ENCODE measurements at places on chromosomes 5 and 9. TPM values are rescaled to one million over a fixed set of nuclear protein-coding genes. Genes with fewer than 3 reads are reported as not detected.

DNA sequence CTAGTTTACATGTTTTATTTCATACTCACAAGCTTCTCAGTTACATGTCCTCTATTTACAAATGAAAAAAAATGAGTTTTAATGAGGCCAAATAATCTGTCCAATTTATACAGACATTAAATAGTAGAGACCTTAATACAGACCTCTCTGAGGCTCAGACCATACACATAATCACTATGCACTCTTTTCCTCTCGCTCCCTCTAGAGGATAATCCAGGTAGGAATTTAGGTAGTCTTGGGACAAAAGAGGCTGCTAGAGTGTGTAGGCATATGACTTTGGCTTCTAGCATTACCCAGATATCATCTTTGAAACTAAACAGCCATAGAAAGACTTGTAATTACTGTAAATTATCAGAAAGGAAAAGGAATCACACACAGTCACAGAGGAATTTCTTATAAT lies 444.7 kb downstream of the HINT1 start:
- DNase-seq: peak; percentile 53

DNA sequence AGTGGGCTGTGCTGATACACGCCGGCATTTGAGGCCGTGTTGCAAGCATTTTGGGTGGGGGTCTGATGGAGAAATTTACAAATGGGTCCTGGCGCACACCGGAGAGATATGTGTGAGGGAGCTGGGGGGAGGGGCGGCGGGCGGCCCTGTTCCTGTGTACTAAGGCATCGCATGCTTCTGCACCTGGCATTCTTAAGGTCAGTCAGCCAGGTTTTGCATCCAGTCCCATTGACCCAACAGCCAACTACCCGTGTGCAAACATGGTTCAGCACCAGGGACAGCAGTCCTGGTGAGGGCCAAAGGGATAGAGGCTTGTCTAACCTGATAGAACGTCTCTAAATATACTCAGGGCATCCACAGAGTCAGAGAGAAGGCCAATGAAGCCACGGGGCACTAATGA lies 839 bp downstream of the GABRG2 start:
- DNase-seq: peak; percentile 80

- no peak for DNase-seq
Observed at GRCh38 chr5:121325930-121326329, 525.8 kb upstream of the FTMT start.

DNA sequence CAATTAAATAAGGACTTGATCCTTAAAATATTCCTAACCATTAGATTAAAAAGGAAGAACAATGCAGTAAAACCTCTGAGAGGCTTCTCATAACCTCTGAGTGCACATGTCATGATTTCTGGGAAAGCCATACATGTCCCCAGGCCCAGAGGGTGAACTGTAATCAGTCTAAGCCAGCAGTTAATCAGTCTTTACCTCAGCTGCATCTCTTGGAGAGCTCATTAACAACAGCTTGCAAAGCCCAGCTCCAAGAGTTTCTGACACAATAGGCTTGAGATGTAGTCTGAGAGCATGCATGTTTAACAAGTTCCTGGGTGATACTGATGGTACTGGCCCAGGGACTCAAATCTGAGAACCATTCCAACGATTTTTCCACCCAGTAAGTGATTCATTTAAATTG lies 392.1 kb downstream of the DNAH5 start:
- DNase-seq: no peak

GRCh38 chr9:38183994-38184568 lies 115.1 kb upstream of the SHB start:
- no peak for DNase-seq

- DNase-seq: no peak
Observed at GRCh38 chr5:107698286-107698685, 27.5 kb upstream of the EFNA5 start.

GRCh38 chr5:74575741-74576538 lies 64.6 kb downstream of the ENC1 start:
- DNase-seq: no peak

- no peak for DNase-seq
Observed at GRCh38 chr5:101932599-101932998, 363.5 kb downstream of the SLCO4C1 start.

- no peak for DNase-seq
Observed at GRCh38 chr9:88183798-88184495, 45.7 kb upstream of the SPATA31C2 start.

- DNase-seq: no peak
Observed at GRCh38 chr5:110112348-110112747, 422.6 kb downstream of the MAN2A1 start.

- no peak for DNase-seq
Observed at GRCh38 chr9:70534061-70534460, 119.6 kb upstream of the KLF9 start.

- peak; percentile 2 for DNase-seq
Observed at GRCh38 chr9:120284821-120285220, 295.1 kb downstream of the CDK5RAP2 start.

- no peak for DNase-seq
Observed at GRCh38 chr9:130336027-130336610, 70.6 kb downstream of the HMCN2 start.

GRCh38 chr5:102231693-102232619 lies 64.1 kb downstream of the SLCO4C1 start:
- no peak for DNase-seq

GRCh38 chr5:90911169-90911568 lies 352.6 kb downstream of the ADGRV1 start:
- no peak for DNase-seq

- DNase-seq: no peak
Observed at GRCh38 chr5:120405286-120405864, 58.7 kb upstream of the PRR16 start.

DNA sequence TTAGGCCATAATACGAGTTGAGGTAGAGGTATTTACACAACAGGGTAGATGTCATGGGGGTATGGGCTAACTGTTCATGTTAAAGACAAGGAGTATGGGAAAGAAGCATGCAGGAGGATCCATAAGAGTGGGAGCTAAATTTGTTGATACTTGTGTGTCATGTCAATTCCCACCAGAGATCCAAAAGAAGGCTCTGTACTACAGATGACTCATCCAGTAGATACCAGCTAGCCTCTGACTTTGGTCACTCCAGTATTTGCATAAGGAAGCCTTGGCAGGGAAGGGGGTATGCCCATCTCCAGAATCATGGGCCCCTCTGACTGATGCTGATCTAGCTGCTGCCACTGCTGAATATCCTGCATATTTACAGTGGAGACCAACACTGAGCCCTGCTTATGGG lies 743.7 kb upstream of the GRAMD2B start:
- no peak for DNase-seq

GRCh38 chr5:56147106-56147505 lies 86.0 kb downstream of the ANKRD55 start:
- no peak for DNase-seq

DNA sequence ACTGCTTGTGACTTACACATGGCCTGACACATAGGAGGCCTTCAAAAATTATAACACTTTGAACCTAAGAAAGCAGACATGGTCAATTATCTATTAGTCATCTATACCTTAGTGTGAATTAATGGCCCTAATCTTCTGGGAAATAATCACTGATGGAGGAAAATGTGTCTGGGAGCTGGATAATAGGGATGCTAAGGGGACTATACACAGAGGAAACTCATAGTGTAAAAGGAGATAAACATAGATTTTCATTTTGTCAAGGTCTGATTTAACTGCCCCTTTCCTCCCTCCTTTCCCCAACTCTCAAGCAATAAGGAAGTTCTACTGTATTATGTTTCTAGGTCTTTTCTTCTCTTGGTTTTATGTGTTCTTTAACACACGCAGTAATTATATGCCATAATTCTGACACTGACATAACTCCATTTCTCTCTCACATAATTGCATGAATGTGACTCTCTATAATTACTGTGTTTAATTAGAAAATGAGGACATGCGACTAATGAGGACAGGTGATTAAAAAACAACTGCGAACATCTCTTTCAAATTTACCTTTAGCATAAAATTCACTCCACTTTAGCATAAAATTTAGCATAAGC lies 18.7 kb upstream of the PRELID2 start:
- no peak for DNase-seq

DNA sequence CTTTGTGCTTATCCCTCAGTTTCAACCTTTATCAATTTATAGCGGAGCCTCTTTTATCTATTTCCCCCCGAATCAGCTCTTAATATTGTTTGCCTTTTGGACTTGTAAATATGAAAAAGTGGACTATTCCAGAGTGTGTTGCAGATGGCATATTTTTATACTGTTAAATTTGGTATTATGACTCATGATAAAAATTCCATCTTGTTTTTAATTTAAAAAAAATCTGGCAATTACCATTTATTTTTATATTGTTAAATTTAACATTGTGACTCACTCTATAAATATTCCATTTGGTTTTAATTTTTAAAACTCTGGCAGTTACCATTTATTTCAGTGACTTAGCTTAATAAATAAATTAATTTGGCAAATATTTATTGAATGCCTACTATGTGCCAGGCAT lies 37.5 kb downstream of the RBM27 start:
- no peak for DNase-seq

DNA sequence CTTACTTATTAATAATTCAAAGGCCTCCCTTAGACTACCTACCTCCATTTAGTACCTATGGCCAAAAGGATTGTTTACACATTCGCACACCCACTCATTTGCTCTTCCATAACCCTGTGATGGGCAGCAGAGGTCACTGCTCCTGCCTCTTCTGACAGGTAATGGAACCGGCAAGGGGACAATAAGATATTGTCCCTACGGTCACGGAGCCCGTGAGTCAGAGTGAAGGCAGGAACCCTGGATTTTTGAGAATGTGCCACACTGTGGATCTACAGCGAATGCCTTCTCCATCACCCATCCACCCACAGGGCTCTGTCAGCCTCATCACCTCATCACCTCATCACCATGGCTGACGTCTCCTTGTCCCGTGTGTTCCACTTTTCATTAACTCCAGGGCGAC lies 132.3 kb downstream of the MYO10 start:
- DNase-seq: no peak

DNA sequence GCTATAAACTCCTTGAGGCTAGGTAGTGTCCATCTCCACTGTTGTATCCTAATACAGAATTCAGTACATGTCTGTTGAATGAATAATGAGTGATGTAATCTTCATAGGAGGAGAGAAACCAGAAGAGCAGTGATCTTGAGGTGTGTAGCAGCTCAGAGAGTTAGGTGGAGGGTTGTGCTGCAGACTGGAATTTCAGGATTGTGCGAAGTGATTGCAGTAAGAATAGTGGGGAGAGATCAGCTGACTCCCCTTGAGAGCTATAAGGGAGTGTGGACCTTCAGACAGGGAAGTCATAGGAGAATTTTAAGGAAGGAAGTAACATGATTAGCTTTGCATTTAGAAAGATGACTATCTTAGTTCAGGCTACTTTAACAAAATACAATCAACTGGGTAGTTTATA lies 4.4 kb downstream of the SNX24 start:
- no peak for DNase-seq

- DNase-seq: no peak
Observed at GRCh38 chr5:36152324-36153297, 700 bp downstream of the SKP2 start.

DNA sequence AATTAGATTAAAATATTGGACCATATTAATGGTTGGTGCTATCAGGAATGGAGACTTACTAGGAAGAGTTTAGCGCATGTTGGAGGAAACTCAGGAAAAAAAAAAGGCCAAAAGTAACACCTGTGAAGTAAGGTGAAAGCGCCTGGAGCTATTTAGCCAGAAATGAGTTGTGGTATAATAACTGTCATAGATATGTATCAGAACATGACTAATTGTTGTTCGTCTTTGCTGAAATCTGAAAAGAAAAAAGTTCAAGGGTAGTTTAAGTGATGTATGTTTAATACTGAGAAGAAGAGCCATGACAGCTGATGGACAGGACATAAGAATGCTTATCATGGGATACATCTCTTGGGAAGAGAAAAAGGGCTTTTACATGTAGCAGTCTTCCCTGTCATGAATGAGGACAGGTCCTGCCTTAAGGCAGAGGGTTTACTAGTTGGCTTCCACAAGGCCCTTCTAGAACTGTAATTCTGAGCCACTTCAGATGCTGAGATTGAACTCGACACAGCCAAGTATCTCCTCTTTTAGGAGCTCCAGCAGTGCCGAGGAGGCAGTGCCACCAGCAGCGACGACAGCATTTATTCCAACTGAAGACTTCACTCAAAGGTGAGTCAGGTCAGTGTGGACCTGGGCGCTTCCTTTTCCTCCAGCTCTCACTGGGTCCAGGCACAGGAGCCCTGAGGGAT lies 940 bp upstream of the CAMK4 start:
- DNase-seq: no peak

DNA sequence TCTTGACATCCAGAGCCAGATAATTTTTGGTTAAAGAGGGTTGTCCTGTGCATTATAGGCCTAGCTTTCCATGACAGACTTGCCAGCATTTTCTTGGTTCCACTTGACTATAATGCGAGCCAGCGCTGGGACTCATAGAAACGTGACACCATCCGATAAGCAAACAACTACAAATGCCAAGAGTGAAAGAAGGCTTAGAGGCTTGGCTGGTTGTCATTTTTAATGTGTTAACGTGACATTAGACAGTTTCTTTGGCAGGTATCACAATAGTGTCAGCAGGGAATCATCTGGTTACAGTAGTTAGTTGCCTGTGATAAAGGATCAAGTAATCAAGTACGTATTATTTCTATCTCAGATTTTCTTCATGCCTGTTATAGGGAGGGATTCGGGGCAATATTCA lies 20.0 kb upstream of the LIFR start:
- no peak for DNase-seq

- no peak for DNase-seq
Observed at GRCh38 chr9:85746309-85746708, 4.6 kb upstream of the AGTPBP1 start.

- peak; percentile 40 for DNase-seq
Observed at GRCh38 chr9:136488247-136489214, 5.7 kb upstream of the SEC16A start.

DNA sequence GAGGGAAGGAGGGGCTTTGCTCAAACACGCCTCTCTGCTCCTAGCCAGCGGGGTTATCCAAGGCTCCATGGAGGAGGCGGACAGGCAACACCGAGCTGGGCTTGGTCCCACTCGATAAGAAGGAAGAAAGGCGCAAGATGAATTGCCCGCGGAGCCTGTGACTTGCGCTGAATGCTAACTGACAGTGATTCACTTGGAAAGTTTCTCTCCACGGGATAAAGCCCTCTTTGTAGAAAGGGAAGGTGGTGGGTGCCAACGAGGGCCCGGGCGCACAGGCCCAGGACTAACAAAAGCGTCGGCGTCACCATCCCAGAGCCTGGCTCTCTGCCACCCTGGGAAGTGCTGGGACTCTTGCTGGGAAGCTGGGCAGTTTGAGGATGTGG lies 76.0 kb downstream of the VAV2 start:
- no peak for DNase-seq

CDH18 gene
- 2.0 TPM for polyA plus RNA-seq

PPP2CA gene
- polyA plus RNA-seq: 210 TPM

DAB2IP gene
- polyA plus RNA-seq: 42.5 TPM

LSM11 gene
- 9.7 TPM for polyA plus RNA-seq

FAM78A gene
- 2.4 TPM for polyA plus RNA-seq

STPG3 gene
- polyA plus RNA-seq: 1.5 TPM

MTRR gene
- polyA plus RNA-seq: 62.1 TPM

IL5 gene
- polyA plus RNA-seq: 0.53 TPM

PCDHB2 gene
- 6.6 TPM for polyA plus RNA-seq

GPX8 gene
- 90.2 TPM for polyA plus RNA-seq

PCDHB11 gene
- 4.4 TPM for polyA plus RNA-seq

SLC46A2 gene
- 0.12 TPM for polyA plus RNA-seq

NFIB gene
- 26.8 TPM for polyA plus RNA-seq

TMEM174 gene
- 20.1 TPM for polyA plus RNA-seq

SEMA6A gene
- 72.5 TPM for polyA plus RNA-seq

CAMK4 gene
- 6.1 TPM for polyA plus RNA-seq

CD14 gene
- polyA plus RNA-seq: 5.6 TPM

CCDC180 gene
- polyA plus RNA-seq: 30.0 TPM

Data from left kidney (tissue), 8 donors.